ENCODE measurements at places on chromosomes 6 and 20.

DNA sequence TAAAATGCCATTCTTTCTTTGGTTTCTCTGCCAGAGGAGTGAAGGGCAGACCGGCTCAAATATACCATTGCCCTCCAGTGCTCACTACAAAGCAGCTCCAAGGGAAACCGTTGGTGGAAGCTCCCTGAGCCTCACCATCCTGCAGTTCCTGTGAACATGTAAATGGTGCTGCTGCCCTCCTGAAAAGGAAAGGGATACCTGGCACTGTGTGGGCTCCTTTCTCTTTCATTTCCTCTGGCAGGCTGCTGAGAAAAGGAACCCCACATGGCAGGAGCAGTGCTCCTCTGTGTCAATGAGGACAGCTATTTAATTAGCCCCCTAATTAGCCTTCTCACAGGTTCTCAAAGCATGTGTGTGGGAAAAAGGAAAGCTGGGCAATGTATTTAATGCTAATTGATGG is 142.5 kb downstream of the KLHL32 start:
- H3K4me3 ChIP-seq: no peak overlapping the region
- no peak for DNase-seq
- H3K27me3 ChIP-seq: no peaks in the 10 kb centered on the region
- H3K36me3 ChIP-seq: no peaks in the 10 kb centered on the region
- H3K27ac ChIP-seq: no peak overlapping the region

- H3K36me3 ChIP-seq: no peaks in the 10 kb centered on the region
- no peak overlapping the region for H3K27ac ChIP-seq
- H3K4me3 ChIP-seq: no peak overlapping the region
Measured at GRCh38 chr20:51321343-51322163, 221.0 kb downstream of the NFATC2 start.

DNA sequence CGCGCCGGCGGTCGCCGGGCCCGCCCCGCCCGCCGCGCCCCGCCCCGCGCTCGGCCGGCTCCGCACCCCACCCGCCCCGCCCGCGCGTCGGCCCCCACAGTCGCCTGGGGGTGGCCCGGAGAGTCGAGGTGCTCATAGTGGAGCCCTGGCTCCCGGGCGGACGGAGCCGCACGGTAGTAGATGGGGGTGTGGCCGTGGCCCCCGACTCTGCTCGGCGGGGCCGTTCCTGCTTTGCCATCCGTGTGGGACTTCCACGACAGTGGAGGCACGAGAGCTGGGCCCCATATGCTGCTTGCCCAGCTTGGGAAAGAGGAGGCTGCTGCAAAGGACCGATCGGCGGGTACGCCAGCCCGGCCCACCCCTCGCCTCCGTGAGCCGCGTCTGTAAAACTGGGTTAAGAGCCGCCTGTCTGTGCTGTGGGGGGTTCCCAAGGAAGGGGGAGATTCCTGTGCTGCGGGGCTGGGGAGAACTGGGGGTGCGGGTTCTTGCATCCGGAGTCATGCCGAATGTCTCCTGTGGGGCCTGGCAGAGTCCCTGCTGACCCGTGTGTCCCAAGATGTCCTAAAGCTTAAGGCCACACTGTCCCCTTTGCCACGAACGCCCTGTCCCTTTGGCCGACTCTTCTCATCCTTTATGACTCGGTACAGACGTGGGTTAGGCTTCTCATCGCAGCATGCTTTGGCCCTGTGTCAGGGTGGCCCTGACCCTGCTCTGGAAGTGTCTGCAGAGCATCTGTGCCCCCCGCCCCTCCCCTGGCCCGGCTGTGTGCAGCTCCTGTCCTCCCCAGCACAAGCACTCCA is at the start of gene OPRL1:
OPRL1 (plus strand) TSS at position 70 of the 800 bp plus-strand sequence. CDS start 12,639 bp downstream, outside the sequence.
- no peak for DNase-seq
- H3K27me3 ChIP-seq: peaks cover 18% of the 10 kb centered on the region
- H3K36me3 ChIP-seq: no peaks in the 10 kb centered on the region

- no peak overlapping the region for H3K27ac ChIP-seq
- DNase-seq: no peak
- H3K27me3 ChIP-seq: no peaks in the 10 kb centered on the region
- no peaks in the 10 kb centered on the region for H3K4me1 ChIP-seq
- no peaks in the 10 kb centered on the region for H3K36me3 ChIP-seq
- no peak overlapping the region for H3K4me3 ChIP-seq
Measured at GRCh38 chr6:9875605-9876353, 539.1 kb downstream of the TFAP2A start.

Measured in colonic mucosa (tissue), 4 donors.